Naive thymus-derived CD8-positive, alpha-beta T cell (primary cell): ENCODE measurements at places on chromosomes 2 and 18.

- DNase-seq, result no peak
Measured at GRCh38 chr2:10028407-10028987, 14.9 kb upstream of the KLF11 start.

DNA sequence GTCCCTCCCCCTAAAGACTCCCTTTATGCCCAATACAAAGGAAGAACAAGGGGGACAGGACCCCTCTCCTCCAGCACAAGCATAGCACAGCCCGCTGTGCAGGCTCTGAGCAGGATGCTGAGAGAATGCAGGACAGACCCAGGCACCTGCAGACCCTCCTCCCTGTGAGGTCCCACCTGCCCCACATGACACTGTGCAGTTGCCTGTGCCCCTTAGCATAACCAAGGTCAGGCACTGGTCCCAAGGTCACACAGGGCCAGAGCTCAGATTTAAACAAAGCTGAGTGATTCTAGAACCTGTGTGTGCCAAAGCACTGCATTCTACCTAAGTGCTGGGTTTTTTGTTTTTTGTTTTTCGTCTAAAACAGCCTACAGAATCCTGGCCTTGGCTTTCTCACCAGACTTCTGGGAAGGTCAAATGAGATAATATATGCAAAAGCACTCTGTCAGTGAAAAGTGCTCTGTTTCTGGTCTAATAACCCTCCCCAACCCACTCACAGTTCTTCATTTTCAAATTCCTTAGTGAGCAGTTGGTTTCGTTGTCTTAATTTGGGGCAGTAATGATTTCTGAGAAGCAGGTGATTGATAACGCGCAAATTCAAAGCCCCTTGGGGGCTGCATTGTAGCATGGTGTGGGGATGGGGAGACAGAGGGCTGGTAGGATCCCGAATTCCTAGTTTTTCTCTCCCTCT, 125.7 kb downstream of the KCTD1 start:
- DNase-seq, result no peak

- no peak for DNase-seq
Measured at GRCh38 chr2:147122944-147123343, 721.9 kb upstream of the ACVR2A start.

DNA sequence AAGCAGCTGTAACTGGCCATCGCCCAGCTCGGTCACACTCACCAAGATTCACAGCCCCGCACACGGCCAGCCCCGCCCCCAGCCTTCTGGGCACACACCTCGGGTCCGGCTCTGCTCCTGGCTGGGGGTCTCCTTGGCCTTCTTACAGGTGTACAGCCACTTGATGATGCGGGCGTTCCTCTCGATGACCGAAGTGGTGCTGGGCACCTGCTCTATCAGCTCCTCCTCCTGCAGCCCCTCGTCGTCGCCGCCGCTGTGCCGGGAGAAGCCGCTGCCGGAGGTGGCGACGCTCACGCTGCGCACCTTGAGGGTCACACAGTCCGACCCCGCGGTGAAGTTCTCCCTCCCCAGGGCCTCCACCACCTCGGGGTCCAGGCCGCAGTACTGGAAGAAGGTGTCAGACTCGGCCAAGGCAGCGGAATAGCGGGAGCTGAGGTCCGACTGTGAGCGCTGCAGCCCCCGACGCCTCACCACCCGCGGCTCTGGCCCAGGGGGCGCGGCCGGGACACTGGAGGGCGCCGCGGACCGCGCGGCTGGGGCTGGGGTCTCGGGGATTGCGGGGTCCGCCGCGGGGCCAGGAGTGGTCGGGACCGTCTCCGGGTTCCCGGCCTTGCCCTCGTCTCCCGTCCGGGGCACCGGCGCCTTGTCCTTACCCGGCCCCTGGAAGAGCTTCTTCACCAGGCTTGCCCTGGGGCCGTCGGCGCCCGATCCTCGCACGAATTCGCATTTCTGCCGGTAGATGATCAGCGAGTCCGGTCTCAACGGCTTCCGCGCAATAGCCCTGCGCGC, 769 bp downstream of the FAM110C start:
- DNase-seq, result peak; percentile 18

DNA sequence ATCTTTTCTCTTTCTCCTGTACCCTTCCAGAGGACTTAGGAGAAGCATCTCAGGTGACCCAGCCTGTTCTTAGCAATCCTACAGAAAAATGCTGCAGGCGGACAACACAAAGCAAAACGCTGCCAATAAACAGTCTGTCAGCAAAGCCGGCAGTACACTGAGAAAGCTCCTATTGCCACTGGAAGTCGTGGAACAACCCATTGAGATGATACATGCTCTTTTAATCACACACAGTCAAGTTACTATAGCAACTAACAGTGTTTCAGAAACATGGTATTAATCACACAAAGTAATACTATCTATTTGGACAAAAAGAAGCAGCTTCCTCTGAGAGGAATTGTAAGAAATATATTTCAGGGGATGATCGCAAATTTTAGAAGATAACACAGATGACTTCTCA, 10.5 kb downstream of the CTLA4 start:
- no peak for DNase-seq
